Fibroblast of upper back skin (primary cell): ENCODE measurements at places on chromosomes 5 and 9.

DNA sequence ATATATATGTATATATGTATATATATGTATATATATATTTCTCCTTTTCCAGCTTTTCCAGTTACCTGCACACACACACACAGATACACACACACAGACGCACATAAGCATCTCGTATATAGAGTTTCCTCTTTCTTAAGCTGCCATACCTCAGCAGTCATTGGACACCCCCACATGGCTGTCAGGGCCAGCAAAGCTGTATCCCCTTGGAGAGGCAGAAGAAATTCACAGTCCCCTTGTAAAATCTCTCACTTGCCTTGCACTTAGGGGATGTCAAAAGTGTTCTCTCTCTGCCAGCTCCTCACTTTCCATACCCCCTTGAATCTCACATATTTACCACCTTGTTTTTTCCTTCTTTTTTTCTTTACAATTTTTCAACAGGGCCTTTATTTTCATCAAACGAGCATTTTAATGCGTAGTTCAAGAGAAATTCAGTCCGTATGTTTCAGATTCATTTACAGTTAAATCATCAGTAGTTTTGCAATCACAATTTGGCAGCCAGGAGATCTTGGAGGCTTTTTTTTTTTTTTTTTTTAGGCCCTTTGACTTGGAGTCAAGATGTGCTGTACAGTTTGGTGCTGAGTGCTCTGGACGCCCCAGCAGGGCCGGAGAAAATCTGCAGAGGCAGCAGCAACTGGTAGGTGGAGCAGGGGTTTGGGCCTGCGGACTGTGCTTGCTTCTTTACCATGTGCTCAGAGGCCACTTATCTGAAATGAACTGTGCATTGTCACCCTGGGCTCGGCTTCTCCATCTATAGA, 244.9 kb upstream of the KLF4 start:
- peak; percentile 94 for DNase-seq

- peak; percentile 48 for DNase-seq
Measured at GRCh38 chr5:83107692-83108420, 30.5 kb downstream of the XRCC4 start.

- no peak for DNase-seq
Measured at GRCh38 chr5:103424026-103424425, 138.6 kb downstream of the NUDT12 start.

GRCh38 chr5:171512397-171512796, 93.0 kb downstream of the FGF18 start:
- no peak for DNase-seq

GRCh38 chr5:65359569-65359968, 122.2 kb downstream of the ADAMTS6 start:
- no peak for DNase-seq
